ENCODE measurements at places on chromosomes 12 and 14.

DNA sequence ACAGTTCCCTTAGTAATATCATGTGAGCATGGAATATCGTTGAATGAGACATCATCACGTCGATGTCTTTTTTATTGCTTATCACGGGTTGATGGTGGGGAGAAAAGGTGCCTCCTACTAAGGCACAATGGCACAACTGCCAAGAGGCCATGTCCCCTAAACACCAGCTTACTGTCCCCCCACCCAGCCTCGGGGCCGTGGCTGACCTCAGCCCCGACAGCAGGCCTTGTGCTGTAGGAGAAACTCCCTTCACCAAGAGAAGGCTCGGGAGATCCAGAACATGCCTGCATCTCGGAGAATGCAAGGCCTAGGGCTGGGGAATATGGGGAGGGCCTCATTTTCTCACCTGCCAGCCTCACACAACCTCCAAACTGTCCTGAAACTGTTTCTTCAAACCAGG is 22.8 kb downstream of the ZFP36L1 start:
- DNase-seq = no peak

GRCh38 chr12:26120561-26121274 is 4.1 kb downstream of the BHLHE41 start:
- DNase-seq = no peak

DNA sequence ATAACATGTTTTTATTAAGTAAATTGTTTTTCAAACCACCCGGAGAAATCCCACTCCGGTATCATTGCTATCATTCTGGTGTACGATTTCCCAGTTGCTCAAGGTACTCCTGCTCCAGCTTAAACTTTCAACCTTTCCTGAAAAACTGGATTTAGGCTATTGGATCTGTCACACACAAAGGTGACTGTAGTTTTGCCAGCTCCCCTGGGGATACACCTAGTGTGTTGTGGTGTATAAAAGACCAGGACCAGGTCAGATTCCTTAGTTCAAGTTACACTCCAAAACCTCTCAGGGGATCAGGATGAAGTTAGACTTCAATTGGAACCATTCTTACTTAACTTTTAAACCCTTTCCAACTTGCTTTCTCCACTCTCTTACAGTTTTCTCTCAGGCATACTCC is 303.9 kb downstream of the NOVA1 start:
- no peak for DNase-seq

DNA sequence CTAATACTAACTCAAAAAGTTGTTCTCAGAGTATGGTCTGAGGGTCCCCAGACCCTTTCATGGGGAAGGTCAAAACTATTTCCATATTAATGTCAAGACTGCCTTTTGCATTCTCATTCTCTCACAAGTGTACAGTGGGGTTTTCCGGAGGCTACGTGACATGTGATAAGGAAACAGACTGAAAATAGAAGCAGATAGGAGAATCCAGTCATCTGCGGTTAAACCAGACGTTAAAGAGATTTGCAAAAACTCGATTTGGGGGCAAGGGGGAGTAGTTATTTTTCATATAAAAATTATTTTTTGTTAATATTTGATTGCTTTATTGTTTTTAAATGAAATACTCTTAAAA is 1.0 kb upstream of the NAP1L1 start:
- no peak for DNase-seq

GRCh38 chr14:49970474-49971147 is 77.7 kb downstream of the ARF6 start:
- peak; percentile 63 for DNase-seq

DNA sequence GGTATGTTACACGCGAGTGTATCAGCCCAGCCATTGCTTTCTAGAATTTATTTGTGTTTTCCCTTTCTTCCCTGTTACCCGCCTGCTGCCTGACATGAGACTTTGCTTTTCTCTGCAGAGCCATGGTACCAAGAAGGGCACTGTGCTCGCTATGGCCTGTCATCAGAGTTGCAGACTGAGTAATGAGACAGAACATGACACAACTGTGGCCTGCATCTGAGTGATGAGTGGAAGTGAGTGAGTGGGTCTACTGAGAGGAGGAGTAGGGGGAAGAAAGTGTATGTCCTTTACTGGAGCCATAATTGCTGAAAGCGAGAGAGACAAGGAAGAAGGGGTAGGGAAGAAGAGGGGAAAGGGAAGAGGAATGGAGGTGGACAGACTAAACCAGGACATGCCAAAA is 2.9 kb downstream of the RILPL1 start:
- DNase-seq = no peak

GRCh38 chr14:21999402-21999801 is 325.8 kb upstream of the OR4E1 start:
- DNase-seq = no peak

DNA sequence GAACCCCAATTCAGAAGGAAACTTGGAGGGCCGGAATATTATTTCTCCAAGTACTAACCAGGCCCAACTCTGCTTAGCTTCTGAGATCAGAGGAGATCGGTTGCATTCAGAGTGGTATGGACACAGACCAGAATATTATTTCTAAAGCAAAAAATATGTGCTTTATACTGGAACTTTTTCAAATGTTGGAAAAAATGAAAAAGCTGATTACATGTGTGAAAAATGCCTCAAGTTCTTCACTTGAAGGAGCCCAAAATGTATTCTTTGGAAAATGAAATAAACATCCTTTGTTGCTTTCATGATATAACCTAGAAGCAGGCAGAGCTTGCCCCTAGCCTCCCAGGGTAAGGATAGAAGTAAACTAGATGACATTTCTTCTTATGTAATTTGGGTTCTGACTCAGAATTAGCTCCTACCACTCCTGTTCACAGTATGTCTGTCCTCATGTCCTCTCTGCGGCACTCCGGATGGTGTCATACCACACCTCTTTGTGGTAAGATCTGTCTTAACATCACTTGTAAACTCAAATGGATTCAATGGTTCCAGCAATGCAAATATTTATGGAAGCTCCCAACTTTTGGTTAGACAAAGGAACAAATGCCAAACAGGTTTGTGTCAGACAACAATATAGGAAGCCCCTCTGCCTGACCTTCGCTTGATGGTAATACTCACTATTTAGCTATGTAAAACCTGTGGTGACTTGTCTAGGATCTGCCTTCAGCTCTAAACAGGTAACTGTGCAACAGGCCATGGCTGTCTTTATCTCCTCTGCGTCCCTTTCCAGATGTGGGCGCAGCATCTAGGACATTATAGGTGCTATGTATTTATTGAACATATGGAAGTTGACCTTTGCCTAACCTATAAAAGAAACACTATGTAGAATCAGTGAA is 178.5 kb downstream of the SSPN start:
- peak; percentile 6 for DNase-seq

GRCh38 chr12:31524791-31525495 is 66.0 kb downstream of the DENND5B start:
- peak; percentile 58 for DNase-seq

GRCh38 chr14:32509632-32510187 is 180.6 kb downstream of the AKAP6 start:
- DNase-seq = peak; percentile 99

GRCh38 chr12:61654698-61655097 is 605.5 kb upstream of the USP15 start:
- peak; percentile 0 for DNase-seq

DNA sequence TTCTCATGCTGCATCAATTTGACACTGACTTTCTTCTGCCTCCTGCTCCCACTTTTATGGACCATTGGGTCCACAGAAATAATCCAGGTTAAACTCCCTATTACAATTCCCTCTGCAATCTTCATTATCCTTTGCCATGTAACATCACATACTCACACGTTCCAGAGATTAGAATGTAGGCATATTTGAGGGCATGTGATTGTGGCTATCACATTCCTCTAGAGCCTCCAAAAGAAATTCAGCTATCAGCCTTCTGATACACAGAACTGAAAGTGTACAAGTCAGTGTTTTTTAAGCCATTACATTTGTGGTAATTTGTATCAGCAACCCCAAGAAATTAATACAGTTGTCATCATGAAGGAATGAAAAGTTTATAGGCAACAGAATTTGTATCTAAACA is 892.4 kb downstream of the RPS29 start:
- DNase-seq = no peak

DNA sequence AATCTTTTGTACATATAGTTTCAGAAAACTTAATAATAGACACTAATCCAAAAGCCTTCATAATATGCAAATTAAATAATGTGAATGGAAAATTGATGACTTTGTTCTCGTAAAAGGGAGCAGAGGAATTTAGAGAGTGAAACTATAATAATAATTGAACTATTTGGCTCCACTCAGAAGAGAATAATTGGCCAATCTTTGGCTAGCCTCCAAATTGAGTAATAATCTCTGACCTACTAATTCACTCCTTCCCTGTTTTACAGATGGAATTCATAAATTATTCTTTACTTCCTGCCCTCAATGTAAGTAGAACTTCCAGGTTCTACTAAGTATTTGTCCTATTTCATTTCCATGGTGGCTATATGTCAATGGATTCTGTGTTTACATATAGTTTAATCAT is 15.8 kb downstream of the TRIM9 start:
- peak; percentile 65 for DNase-seq

DNA sequence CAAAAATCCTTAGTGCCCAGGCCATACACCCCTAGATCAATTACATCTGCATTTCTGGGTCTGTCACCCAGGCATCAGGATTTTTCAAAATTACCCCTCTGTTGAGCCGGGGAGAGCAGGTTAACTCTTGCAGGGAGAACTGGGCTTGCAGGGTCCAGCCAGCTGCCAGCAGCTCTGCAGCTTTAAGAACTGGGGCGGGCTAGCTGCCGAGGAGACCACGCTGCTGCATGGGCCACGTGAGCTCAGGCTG is at the start of gene DGLUCY:
DGLUCY (plus strand) TSS at position 245 of the 250 bp plus-strand sequence. CDS start 46,222 bp downstream, outside the sequence.
- peak; percentile 67 for DNase-seq

DNA sequence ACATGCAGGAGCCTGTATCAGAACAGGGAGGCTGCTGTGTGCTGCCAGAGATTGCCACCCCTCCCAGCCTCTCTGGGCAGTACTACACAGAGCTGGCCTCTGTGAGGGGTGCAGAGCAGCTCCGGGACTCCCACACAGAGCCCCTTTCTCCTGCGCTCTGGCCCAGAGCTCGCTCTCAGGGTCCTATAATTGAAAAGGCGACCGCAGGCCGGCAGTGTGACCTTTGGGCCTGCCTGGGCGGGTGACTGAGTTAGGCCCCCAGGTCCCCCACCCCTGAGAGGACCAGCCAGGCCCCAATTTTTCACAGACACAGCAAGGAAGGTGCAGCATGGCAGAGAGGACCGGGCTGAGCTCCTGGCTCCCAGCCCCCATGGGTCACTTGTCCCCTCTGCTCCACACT is 136.4 kb downstream of the ZFP36L1 start:
- no peak for DNase-seq

GRCh38 chr14:20559461-20559904 is 1.4 kb downstream of the RNASE9 start:
- DNase-seq = no peak

GRCh38 chr14:90600619-90601018 is 203.8 kb downstream of the CALM1 start:
- DNase-seq = no peak

- DNase-seq = no peak
These were observed 936.1 kb upstream of the FBXO33 start for GRCh38 chr14:40368314-40368713.

DNA sequence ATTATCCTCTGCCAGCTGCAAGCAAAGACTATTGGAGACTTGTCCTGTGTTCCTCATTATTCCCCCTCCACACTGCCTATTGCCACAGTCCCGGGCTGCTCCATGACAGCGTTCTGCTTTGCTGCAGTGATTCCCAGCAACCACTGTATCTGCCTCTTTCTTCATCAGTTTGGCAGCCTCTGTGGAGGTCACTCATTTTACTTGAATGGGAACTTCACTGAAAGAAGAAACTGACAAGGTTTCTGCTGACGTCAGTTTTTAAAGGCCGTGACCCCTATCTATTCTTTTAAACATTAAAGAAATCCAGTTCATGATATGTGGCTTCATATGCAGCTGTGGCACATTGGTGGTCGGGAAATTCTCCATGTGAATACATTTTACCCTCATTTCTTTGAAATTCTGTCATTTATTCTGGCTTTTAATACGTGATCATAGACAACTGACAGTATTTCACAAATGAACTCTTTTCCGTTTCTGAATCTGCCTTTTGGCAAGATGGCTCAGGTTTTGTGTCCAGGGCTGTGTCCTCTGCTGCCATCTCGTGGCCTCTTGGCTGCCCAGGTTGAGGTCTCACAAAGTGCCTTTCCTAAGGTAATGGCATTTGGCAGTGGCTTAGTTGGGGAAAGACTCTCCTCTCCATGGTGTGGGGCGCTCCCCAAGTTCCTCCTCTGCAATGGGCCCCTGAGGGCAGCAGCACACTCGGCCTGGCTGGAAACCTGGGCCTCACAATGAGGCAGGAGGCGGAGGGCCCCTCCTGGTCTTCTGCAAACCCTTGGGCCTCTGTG is 5.8 kb downstream of the TMEM253 start:
- DNase-seq = peak; percentile 67

DNA sequence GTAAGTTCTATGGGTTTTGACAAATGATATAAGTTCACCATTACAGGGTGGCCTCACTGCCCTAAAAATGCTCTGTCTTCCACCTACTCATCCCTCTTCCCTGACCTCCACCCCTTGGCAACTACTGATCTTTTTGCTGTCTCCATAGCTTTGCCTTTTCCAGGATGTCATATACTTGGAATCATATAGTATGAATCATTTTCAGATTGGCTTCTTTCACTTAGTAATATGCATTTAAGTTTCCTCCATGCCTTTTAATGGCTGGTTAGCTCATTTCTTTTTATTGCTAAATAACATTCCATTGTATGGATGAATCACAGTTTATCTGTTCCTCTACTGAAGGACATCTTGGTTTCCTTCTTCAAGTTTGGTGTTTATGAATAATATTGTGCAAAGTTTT is 14.0 kb upstream of the PEX5 start:
- DNase-seq = peak; percentile 26

- DNase-seq = no peak
These were observed 444.1 kb downstream of the IPO8 start for GRCh38 chr12:30251546-30251945.

DNA sequence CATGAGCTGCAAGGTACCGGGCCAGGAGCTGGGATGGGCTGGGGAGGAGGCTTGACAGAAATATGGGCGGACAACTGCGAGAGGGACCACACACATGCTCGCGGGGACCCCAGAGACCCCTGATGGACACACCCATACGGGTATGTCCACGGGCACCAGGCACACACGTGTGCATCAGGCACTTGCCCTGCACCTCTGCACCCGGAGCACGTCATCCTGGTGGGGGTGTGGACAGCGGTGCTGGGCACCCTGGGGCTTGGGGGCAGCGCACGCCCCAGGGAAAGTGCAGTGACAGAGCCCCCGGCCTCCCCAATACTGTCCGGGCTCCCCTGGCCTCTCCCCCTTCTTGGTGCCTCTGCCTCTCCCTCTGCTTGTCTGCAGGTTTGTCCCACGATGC is 1.7 kb upstream of the CRIP1 start:
- no peak for DNase-seq

Data from AG10803 (cell line).